ENCODE measurements at places on chromosomes 1 and 21.

- DNase-seq = no peak
Measured at GRCh38 chr1:31031330-31032143, 34.0 kb downstream of the PUM1 start.

DNA sequence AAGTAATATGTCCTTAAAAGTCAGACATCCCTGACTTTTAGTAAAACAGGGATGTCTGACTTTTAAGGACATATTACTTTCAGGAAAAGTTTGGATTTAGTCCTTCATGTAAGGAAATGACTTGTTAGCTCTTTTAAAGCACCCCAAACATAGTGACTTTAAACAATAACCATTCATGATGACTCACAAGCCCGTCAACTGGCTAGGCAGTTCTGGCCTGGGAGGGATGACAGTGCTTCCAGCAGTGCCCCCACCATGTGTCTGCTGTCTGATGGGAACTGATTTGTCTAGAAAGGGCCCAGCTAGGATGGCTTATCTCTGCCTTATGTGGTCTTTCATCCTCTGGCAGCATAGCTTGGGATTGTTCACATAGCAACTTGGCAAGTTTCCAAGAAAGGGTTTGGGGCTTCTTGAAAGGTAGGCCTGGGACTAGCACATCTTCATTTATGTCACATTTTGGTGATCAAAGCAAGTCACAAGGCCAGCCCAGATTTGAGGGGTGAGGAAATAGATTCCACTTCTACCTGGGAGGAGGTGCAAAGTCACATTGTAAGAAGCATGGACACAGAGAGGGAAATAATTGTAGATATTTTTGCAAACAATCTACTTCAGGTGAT lies 143.5 kb downstream of the C1orf94 start:
- no peak for DNase-seq

DNA sequence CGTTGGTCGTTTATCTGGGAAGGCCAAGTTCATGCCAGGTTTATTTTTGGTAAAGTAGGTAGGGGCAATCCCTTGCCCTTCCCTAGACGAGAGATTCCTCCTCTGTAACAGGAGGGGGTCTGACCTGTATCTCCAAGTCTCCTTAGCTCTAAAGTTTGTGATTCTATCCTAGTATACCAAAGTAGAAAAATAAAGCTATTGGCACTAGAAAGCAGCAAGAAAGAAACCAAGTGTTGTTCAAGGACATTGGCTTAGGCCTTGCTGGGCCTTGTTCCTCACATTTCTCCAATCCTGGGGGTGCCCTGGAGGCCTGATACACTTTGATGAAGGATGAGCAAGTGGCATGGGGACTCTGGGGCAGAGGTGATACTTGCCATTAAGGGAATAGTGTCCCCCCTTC lies 814 bp downstream of the MTARC2 start:
- no peak for DNase-seq

DNA sequence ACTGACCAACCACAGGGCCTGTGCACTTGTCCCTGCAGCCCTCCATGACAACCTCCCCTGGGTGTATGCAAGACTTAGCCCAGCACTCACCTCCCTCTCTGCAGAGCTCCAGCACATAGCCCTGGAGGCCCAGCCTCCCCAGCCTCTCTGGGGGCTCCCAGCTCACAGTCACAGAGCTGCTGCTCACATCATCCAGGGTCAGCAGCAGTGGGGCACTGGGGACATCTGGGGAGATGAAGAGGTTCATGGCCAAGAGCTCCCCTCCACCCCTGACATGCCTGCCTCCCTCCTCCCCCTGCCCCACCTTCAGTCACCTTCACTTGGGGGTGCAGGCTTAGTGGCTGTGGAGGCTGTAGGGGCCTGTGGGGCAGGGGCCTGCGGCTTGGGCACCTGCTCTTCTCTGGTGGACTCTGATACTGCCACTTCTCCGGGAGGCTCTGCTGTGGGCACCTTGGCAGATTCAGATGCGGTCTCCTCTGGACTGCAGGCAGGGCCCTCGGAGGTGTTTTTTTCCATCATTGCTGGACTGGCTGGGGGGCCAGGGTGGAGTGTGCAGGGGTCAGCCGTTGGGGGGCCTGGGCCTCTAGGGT lies at the start of gene MYBPH:
Gene MYBPH, minus strand, starts transcription at position 590 of the 590 bp plus-strand sequence. Its CDS starts 71 bp downstream, at position 519.
- DNase-seq = no peak

DNA sequence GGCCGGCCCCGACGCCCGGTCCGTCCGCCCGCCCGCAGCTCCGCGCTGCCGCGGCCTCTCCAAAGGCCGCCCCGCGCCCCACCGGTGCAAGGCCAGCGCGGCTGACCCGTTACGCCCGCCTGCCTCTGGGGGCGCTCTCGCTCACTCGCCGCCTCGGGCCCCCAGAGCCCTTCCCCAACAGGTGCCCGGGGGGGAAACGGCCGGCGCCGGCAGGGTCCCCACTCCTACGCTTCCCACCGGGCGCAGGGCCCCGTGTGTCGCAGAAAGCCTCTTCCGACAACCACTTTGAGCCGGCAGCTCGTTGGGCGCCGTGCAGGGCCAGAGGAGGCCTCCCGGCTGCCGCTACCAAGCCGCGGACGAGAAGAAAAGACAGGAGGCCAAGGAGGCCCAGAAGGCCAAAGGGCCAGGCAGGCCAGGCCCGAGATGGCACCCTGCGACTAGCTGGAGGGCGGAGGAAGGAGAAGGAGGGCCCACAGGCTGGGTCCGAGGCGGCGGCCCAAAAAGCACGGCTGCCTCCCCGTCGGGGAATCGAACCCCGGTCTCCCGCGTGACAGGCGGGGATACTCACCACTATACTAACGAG lies 64.9 kb upstream of the FCGR2A start:
- DNase-seq = no peak

DNA sequence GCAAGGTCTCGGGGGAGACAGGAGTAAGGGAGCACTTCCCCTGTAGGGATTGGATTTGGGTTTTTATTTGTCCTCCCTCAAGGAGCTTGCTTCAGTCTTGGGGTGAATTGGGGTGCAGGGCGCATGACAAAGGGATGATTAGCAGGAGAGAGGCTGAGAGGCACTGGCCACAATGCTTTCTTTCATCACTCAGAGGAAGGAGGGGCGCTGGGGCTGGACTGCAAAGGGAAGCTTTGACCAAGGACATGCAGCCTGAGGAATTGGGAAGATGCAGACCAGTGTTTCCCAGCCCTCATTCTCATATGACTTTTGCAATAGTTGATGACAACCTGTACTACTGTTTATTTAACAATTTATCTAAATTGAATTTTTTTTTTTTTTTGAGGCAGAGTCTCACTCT lies 34.1 kb upstream of the PDPN start:
- DNase-seq = no peak

DNA sequence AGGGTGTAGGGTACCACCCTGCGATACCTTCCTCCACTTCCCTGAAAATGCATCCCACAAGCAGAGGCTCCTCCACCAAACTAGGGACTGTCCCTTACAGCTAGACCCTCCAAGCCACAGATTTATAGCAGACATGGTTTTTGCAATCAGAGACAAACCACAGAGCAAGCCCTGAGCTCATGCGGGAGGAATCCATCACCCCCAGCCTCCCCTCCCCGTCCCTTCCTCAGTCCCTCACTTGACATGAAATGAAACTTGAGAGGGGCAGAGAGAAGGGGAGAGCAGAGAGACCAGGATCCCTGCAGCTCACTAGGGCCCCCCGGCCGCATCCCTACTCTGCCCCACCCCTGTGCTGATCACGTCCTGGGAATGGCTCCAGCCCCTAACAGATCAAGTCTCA lies 94.9 kb downstream of the MRPL37 start:
- DNase-seq = no peak

DNA sequence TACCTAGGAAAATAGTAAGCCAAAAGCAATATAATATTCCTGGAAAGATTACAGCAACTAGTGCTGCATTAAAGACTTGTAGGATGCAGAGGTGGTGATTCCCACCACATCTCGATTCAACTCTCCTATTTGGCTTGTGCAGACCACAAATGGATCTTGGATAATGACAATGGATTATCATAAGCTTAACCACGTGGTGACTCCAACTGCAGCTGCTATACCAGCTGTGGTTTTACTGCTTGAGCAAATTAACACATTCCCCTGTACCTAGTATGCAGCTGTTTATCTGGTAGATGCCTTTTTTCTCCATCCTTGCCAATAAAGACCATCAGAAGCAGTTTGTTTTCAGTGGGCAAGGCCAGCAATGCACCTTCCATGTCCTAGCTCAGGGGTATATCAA lies 542.7 kb upstream of the ADGRL4 start:
- DNase-seq = no peak

- DNase-seq = no peak
Measured at GRCh38 chr1:44740179-44740617, 561 bp downstream of the KIF2C start.

DNA sequence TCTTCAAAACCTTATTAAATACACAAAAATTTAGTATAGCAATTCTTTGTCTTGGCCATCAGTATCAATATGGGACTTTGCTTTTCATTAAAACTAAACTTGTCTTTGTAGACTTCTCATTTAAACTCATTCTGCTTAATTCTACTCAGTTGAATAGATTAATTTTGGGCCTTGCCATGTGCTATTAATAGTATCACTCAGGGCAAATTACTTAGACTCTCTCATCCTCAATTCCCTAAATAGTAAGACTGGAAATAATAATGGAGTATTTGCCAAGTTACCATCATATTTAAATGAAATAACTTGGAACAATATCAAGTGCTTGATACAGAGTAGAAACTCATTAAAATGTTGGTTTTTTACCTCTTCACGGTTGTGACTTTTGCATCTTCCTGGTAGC lies 13.4 kb downstream of the HOOK1 start:
- no peak for DNase-seq

DNA sequence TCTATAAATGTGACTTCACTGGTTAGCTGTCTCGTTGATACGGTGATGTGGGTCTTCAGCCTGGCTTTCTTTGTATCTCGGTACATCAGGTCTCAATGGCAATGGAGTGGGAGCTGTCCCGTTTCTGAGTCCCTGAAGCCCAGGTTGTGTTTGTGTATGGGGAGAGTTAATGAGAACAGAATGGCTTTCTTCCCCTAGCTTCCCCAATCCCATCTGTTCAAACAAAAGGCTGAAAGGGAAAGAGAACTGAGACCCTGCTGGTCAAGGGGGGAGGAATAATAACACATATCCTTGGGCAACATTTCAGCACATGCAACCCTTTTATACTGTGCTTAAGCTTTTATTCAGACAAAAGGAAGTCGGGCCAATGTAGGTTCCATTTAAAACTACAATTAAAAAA lies 28.4 kb upstream of the CASQ2 start:
- no peak for DNase-seq

DNA sequence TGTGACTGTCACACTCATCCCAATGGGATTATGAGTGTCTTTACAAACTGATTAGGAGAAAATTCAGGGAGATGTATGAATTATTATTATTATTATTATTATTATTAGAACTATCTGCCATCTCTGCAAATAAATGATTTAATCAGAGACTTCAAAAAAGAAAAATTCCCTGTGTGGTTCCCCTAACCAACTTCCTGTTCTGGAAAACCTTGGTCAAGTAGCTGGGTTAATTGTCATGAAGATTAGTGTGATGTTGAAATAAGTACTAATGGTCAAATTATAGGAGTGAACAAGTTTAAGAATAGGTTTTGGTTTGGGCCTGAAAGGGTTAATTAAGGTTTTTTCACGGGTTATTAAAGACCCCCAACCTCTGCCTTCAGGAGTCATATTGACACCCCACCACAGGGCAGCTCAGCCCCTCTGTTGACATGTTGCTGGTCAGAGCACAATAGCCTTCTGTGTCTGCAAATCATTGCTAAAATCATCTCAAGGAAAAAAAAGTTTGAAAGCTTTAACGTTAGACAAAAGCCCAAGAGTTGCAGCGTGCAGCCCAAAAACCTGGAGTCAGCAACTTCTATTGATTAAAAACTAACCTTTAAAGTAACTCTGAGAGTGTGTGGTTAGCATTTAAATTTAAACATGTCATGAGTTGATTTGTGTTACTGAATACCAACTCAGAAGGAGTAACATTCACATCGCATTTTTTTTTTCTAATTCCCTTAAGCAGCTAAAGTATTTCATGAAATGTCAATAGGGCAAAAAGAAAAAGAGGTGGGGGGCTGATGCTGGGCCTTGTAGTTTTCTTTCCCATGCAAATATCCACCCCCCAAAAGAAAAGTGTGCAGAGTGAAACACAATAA lies 272.5 kb downstream of the TM2D1 start:
- no peak for DNase-seq

- no peak for DNase-seq
Measured at GRCh38 chr1:93766451-93766850, 84.8 kb upstream of the BCAR3 start.

- DNase-seq = no peak
Measured at GRCh38 chr1:215198021-215198420, 115.5 kb downstream of the KCNK2 start.

Measured in stimulated activated CD8-positive, alpha-beta memory T cell treated with anti-CD3 and anti-CD28 coated beads, Interleukin-4, amount 100 ng/mL, for 4 hours (primary cell).